NCI-H226 (cell line): ENCODE measurements at places on chromosomes 6 and 20.

GRCh38 chr6:160917572-160917971, 74.0 kb upstream of the MAP3K4 start:
- no peak for DNase-seq

DNA sequence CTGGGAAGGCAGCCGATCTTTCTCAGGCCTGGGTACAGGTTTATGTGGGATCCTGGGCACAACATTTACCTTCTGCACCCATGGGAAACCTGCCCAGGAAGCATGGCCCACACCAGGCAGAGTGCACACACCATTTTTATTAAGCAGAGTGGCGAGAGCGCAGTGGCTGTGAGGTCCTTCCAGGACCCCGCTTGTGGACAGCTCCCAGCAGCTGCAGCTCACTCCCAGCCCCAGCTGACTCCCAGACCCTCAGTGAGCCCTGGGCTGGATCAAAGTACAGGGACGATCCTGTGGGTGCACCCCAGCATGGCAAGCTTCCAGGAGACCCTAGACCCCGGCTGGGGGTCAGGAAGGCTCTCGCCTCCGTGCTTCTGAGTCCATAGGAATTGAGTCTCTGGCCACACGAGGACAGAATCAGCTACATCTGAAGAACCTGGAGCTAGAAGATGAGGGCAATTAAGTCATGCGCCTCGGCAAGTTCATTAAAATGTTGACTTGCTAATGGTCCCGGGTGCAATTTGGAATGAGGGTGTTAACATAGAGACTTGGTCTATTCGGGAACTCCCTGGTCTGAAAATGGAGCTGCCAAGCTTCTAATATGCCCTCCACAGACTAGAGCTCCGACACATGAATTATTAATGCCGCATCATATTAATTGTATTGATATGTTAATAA, 65.4 kb upstream of the SLCO4A1 start:
- no peak for DNase-seq

GRCh38 chr20:52083627-52084232, 107.8 kb downstream of the ZFP64 start:
- DNase-seq = peak; percentile 19

DNA sequence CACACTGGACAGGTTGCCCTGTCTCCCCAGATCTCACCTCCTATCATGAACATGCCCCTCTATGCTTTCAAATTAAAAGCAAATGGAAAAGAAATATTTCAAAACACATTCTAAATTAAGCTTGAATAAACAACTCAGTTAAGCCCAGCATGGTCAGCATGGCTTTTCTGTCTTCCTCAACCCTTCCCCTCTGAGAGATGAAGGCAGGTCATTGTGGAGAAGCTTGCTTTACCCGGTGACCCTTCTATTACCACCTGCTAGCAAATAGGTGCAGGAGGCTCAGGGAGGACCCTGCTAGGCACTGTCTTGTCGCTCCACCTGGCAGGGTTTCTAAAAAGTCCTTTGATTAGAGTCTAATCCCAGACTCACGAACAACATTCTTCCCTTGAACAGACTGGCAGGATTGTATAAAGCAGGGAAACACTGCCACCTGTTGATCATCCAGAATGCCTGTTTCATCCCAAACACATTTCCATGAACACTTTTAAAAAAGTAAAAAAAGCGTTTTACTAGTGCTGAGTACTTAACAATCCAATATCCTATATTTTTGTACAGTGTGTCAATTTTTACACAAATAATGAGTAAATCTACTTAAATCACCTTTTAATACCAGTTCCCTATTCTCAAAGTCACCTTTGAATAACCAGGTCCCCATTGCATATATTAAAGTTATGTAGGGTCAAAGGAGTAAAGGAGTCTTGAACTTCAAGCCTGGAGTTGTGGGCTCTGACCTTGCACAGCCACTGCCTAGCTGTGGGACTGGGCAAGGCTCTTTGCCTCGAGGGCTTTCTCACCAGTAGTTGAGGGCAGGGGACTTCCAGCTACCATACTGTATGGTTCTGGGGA, 75.5 kb downstream of the GPR6 start:
- peak; percentile 13 for DNase-seq

DNA sequence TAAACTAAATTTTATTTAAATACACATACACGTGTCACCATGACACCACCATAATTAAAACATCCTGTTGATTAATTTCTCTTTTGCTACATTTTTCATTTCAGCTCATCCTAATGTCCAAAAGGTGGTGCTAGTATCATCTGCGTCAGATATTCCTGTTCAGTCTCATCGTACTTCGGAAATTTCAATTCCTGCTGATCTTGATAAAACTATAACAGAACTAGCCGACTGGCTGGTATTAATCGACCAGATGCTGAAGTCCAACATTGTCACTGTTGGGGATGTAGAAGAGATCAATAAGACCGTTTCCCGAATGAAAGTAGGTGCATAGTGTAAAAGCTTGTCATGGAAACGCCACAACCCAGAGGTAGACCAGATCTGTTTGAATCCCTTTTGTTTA, 263.4 kb downstream of the UTRN start:
- no peak for DNase-seq

DNA sequence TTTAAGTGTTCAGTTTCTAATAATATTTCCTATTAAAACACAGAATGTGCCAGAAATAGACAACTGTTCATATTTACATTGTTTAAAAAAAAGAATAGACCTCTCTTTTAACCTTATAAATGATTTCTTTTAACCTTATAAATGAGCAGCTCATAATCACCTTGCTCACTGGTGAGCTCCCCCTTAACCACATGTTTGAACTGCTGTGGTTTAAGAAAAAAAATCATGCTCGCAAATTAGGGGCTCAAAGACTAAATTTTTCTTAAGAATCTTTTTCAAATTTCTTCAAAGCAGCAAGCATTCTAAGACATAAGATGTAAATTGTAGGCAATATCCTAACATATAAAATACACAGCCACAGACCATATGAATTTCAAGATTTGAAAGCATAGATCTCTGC, 32.8 kb downstream of the FAM8A1 start:
- no peak for DNase-seq

DNA sequence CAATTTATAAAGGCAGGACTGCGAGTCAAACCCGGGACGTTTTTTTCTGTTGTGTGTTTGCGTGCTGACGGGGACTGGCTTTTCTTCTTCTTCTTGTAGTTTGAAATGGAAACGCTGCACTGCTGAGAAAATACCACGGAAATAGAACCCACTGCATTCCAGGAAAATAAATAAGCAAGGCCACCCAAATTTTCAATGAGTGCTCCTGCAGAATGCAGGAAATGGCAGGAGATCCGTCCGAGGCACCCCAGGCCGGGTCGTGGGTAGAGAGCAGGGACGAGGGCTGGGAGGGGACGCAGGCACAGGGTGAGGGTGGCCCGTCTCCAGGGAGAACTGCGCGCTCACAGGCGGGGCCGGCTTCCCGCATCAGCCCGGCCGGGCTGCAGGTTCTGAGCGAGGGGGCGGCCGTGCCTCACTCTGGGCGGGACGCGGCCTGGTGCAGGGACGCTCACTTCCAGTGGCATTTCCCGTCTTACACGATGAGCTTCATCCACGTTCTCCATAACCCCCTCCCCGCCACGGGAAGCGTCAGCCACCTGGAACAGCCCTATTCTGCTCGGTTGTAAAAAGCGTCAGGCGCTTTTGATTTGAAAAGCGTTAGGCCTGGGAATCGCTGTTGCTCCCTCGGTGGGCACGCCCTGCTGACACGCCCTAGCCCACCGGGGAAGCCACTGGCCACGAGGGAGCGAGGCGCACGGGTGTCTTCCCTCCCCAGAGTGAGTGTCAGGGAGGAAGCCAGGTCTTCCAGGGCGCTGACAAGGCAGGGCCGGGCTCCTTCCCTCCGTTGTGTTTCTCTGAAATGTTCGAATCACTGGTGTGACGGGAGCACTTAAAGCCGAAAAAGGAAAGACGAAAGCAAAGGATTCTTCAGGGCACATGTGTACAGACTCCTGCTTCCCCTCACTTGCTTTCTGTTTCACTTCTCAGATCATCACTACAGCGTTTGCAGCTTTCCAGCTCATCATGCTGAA, 17.9 kb upstream of the EXOC2 start:
- DNase-seq = no peak

- no peak for DNase-seq
These were observed 14.0 kb downstream of the COL9A3 start for GRCh38 chr20:62830821-62831220.

- DNase-seq = no peak
These were observed 428.7 kb downstream of the QKI start for GRCh38 chr6:163843218-163843617.

- no peak for DNase-seq
These were observed 99.4 kb downstream of the PLG start for GRCh38 chr6:160801418-160801817.
